ENCODE measurements at places on chromosomes 16 and 17.

- DNase-seq: no peak
Measured at GRCh38 chr17:83132251-83133081, 53.1 kb downstream of the METRNL start.

DNA sequence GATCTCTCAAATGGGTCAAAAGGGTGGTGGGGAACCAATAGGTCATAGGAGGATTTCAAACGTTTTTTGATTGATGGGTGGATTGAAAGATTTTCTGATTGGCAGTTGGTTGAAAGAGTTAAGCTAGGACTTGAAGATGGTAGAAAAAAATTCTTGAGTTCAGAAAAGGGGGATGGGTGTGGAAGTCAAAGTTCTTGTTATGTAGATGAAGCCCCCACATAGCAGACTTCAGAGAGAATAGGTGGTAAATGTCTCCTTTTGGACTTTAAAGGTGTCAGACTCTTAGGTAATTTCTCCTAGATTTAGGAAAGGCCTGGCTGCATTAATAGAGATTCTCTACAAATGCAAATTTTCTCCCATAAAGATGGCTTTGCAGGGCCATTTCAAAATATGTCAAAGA lies 163.3 kb downstream of the HS3ST4 start:
- DNase-seq: no peak

GRCh38 chr16:52089476-52089875 lies 457.5 kb downstream of the TOX3 start:
- DNase-seq: peak; percentile 44

- no peak for DNase-seq
Measured at GRCh38 chr16:64453646-64454045, 668.2 kb downstream of the CDH11 start.

DNA sequence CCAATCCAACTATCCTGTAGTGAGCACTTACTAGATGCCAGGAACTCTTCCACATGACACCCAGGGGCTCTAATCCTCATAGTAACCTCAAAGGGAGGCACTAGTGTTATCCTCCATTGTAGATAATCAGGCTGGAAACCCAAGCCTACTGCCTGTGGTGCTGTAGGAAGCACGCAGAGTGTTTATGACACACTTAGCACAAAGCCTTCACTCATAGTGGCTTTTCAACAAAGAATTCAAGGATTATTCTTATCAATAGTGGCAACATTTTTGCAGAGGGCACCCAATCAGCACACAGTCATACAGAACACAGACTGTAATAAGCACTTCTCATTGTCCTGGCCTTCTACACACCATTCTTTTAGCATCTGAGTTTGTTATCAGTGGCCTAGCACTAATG lies 18.5 kb upstream of the SOX9 start:
- no peak for DNase-seq

DNA sequence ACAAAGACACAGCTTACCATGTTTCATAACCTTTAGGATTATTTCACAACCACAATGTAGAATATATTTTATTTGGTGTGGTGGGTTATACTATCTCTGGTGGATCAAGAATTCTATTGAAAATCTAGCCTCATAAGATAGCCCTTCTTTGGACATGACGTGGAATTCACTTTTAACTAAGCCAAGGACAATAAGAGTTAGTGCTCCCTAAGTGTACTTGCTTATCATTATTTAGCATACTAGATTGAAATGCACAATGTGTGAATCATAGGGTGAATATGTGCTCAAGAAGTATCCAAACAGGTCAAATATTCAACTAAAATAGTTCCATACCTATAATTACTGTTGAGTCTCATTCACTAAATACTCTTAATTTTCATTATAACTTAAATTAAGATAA lies 1179.5 kb upstream of the GOT2 start:
- no peak for DNase-seq

GRCh38 chr16:85798901-85799496 lies 345 bp downstream of the EMC8 start:
- DNase-seq: no peak

DNA sequence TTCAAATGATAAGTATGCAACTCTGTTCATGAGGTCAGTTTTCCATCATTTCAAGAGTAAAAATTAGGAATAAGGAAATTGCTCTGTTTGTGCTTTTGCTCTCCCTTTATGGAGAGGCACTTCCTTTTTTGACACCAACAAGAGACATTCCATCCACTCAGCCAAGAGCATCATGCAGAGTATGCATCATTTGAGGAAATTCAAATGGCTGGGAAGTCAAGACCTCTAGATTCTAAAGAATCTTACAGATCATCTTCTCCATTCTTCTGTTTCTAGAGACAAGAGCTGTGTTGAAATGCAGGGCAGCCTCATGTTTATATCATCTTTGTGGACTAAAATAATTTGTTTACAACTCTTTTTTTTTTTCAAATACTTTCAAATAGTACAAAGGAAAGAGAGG lies 669.4 kb downstream of the CDH11 start:
- no peak for DNase-seq
